ENCODE measurements at places on chromosomes 12 and 14.

DNA sequence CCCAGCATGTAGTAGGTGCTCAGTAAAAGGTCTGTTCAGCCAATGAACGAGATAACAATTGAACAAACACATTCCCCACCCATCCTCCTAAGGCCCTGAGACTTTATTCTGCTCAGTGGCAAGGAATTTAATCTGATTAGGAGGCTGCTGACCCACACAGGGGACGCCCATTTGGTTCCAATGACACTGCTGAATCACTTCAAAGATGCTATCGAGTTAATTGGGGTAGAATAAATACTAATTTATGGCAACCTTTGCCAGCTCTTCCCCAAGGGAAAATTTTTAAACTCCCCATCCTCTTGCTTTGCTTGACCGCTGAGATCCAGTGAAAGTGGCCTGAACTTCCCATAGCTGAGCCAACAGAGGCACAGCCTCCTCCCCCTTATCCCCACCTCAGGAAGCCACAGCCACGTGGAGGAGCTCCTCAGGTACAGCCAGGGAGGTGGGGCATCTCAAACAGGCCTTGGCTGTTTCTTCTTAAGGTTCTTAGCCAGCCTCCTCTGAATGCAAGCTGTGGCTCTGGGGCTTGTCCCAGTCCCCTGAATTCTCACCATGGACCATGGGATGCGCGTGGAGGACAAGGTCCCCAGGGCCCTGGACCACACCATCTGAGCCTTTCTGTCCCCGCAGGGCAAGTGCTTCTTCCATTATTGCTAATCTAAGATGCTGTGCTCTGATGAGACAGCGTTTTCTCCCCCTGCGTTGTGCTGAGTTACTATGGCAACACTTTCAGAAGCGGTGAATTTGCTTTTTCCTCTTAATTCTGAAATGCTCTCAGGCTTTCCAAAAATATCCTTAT is 26.7 kb downstream of the C14orf132 start:
- no peak overlapping the region for H3K4me3 ChIP-seq
- no peak for DNase-seq
- no peaks in the 10 kb centered on the region for H3K27me3 ChIP-seq
- no peaks in the 10 kb centered on the region for H3K36me3 ChIP-seq
- H3K4me1 ChIP-seq = no peaks in the 10 kb centered on the region

- H3K27me3 ChIP-seq = no peaks in the 10 kb centered on the region
- H3K27ac ChIP-seq = no peak overlapping the region
- no peaks in the 10 kb centered on the region for H3K4me1 ChIP-seq
- no peak for DNase-seq
- peak overlapping the region; percentile 8 for H3K4me3 ChIP-seq
- no peaks in the 10 kb centered on the region for H3K36me3 ChIP-seq
These were observed 41.5 kb upstream of the NPAS3 start for GRCh38 chr14:32896979-32897697.

DNA sequence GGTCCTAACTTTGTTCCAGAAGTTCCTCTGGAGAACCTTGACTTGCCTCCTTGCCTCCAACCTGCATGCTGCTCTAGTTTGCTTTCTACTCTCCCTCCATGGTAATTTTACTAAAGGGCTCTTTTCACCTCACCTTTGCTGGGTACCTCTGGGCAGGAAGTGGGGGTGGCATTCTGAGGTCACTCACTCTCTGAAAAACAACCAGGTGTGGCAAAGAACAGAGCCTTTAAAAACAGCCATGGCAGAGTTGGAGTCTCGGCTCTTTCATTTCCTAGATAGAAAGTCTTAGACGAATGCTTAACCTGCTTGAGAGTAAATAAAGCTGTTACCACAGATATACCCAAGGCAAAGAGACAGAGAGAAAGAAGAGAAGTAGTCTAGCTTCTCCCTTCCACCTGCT is 827.9 kb downstream of the BCL11B start:
- no peak overlapping the region for H3K27ac ChIP-seq
- no peak overlapping the region for H3K4me3 ChIP-seq
- no peaks in the 10 kb centered on the region for H3K27me3 ChIP-seq
- no peaks in the 10 kb centered on the region for H3K4me1 ChIP-seq
- no peak for DNase-seq

DNA sequence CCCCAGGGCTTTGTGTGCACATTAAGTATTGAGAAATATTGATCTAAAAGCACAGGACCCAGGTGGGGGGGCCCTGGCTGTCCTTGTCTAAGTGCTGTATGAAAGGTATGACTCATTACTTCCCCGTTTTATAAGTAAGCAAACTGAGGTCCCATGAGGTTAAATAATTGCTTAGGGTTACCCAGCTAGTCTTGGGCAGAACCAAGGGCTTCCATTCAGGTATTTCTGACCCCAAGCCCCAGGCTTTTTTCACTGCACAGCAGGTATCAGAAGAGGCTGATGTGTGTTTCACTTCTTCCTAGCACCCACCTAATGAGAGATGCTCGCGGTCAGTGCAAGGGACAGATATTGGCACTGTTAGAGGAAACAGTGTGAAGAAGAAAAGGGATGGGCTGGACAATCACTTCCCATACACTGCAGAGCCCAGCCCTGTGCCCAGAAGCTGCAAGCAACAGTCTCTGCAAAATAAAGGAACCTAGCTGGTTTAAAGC is 4.7 kb upstream of the TC2N start:
- no peaks in the 10 kb centered on the region for H3K36me3 ChIP-seq
- H3K4me1 ChIP-seq = peaks cover 55% of the 10 kb centered on the region
- peak overlapping the region; percentile 11 for H3K4me3 ChIP-seq
- H3K27me3 ChIP-seq = no peaks in the 10 kb centered on the region
- DNase-seq = no peak

- H3K27ac ChIP-seq = no peak overlapping the region
- DNase-seq = no peak
- no peaks in the 10 kb centered on the region for H3K4me1 ChIP-seq
- no peaks in the 10 kb centered on the region for H3K27me3 ChIP-seq
- H3K36me3 ChIP-seq = no peaks in the 10 kb centered on the region
These were observed 30.1 kb upstream of the IGF1 start for GRCh38 chr12:102510463-102510862.

DNA sequence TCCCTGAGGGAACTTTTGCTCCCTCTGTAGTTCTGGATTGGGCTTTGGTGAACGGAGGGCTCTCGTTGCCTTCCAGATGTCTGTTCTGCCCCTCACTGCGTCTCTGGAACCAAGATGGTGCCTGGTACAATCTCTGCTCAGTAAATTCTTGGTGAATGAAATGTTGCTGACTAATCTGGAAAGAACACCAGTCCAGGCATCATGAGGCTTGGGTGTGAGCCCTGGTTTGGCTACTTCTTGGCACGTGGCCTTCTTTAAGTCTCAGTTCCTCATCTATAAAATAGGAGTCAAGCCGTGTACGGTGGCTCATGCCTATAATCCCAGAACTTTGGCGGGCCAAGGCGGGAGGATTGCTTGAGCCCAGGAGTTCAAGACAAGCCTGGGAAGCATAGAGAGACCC is 4.3 kb downstream of the HHIPL1 start:
- no peaks in the 10 kb centered on the region for H3K36me3 ChIP-seq
- no peak for DNase-seq
- no peaks in the 10 kb centered on the region for H3K27me3 ChIP-seq
- no peak overlapping the region for H3K4me3 ChIP-seq
- no peak overlapping the region for H3K27ac ChIP-seq
- no peaks in the 10 kb centered on the region for H3K4me1 ChIP-seq

DNA sequence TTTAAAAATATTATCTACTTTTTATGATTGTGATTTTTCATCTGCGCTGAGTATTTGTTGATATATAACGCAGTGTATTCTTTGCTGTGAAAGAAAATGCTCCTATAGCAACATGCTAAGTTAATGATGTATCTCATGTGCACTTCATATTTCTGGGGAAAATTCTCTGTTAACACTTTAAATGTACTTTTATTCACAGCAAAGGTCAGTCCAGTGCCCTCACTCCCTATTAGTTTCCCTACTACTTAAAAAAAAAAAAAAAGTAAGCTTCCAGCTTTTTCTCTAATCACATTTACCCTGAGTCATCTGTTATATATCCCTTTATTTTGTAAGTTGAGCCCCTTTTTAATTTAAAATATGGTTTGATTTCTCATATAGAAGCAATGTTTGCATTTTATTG is 219.8 kb downstream of the AEBP2 start:
- no peaks in the 10 kb centered on the region for H3K4me1 ChIP-seq
- no peak for DNase-seq
- no peaks in the 10 kb centered on the region for H3K27me3 ChIP-seq
- H3K4me3 ChIP-seq = no peak overlapping the region

- no peak overlapping the region for H3K4me3 ChIP-seq
- no peaks in the 10 kb centered on the region for H3K4me1 ChIP-seq
- H3K36me3 ChIP-seq = no peaks in the 10 kb centered on the region
- no peaks in the 10 kb centered on the region for H3K27me3 ChIP-seq
- peak overlapping the region; percentile 4 for H3K27ac ChIP-seq
These were observed 236.4 kb downstream of the PCNX1 start for GRCh38 chr14:71143381-71144290.

- H3K4me1 ChIP-seq = no peaks in the 10 kb centered on the region
- no peaks in the 10 kb centered on the region for H3K36me3 ChIP-seq
- no peak for DNase-seq
- no peaks in the 10 kb centered on the region for H3K27me3 ChIP-seq
- H3K4me3 ChIP-seq = no peak overlapping the region
These were observed 96.0 kb downstream of the ADGRD1 start for GRCh38 chr12:131049549-131050339.

DNA sequence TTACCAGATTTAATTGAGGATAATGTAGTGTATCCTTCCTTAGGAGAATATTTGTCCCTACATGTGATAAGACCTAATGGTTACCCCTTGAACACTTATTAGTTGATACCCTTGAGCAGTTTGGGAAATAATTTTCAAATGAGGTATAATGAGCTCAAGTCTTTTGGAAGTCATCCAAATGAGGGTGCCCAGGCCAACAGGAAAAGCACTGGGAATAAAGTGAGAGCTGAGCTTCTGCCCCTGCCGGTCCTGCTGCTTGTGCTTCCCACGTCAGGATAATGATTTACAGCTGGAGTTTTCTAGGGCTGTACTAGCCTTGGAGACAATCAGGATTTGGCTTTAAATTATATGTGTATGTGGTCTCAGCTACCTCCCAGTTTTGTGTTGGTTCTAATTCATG is 178.8 kb upstream of the FRMD6 start:
- DNase-seq = no peak
- no peaks in the 10 kb centered on the region for H3K27me3 ChIP-seq
- no peaks in the 10 kb centered on the region for H3K4me1 ChIP-seq
- H3K4me3 ChIP-seq = no peak overlapping the region

DNA sequence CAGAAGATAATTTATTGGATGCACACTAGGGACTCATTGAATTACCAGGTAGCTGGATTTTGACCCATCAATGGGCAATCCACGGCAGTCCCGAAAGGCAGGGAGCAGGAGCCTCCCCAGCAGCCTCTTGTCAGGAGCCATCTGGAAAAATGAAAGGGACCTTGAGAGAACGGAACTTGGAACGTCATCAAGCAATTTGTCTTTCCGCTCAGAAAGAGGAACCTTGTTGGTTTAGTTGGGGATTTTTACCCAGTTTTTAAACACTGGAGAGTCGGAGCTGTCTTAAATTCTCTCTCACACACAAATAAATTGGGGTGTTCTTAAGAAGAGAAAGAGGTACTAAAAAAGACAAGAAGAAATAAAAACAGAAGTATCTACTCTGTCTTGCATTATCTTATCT is 1351.7 kb upstream of the TMEM132C start:
- H3K27me3 ChIP-seq = no peaks in the 10 kb centered on the region
- no peak overlapping the region for H3K4me3 ChIP-seq
- no peak overlapping the region for H3K27ac ChIP-seq

- H3K4me1 ChIP-seq = no peaks in the 10 kb centered on the region
- no peaks in the 10 kb centered on the region for H3K27me3 ChIP-seq
- H3K36me3 ChIP-seq = no peaks in the 10 kb centered on the region
- H3K27ac ChIP-seq = no peak overlapping the region
These were observed 117.3 kb downstream of the ERC1 start for GRCh38 chr12:1108276-1108675.

DNA sequence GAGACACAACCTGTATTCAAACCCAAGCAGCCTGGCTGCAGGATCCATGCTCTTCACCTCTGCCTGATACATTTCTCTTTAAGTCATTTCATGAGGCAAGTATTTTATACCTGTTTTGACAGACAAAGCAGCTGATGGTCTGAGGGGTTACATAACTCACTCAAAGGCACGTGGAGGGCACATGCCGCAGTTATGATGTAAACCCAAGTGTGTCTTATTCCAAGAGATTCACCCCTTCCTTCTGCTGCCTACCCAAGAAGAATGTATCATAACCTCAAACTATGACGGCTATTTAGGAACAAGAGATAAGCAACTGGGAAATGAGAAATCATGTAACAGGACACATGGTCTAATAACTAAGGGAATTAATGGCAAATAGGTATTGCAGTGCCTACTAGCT is 329.8 kb upstream of the TMPO start:
- no peaks in the 10 kb centered on the region for H3K36me3 ChIP-seq
- no peaks in the 10 kb centered on the region for H3K4me1 ChIP-seq
- H3K4me3 ChIP-seq = no peak overlapping the region
- DNase-seq = no peak
- H3K27me3 ChIP-seq = no peaks in the 10 kb centered on the region

GRCh38 chr12:31644536-31644935 is 15.0 kb upstream of the ETFBKMT start:
- H3K4me3 ChIP-seq = no peak overlapping the region
- no peaks in the 10 kb centered on the region for H3K27me3 ChIP-seq
- peaks cover 20% of the 10 kb centered on the region for H3K4me1 ChIP-seq
- DNase-seq = no peak
- H3K36me3 ChIP-seq = no peaks in the 10 kb centered on the region
- peak overlapping the region; percentile 81 for H3K27ac ChIP-seq

DNA sequence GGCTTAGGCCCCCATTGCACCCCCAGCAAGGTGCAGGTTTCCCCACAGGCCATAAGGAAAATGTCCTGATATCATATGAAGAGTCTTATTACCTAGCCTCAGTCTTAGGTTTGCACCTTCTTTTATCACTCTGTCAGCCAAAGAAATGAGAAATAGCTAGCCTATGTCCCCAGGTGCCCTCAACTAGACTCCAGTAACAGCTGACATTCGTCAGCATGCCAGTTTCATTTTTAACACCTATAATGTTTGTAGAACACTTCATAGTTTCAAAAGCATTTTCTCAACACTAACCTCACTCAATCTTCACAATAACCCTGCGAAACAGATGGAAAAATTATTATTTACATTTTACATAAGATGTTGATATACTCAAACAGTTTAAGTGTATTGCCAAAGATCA is 24.0 kb upstream of the OR10P1 start:
- H3K27me3 ChIP-seq = no peaks in the 10 kb centered on the region
- H3K4me1 ChIP-seq = no peaks in the 10 kb centered on the region
- no peak overlapping the region for H3K4me3 ChIP-seq
- H3K27ac ChIP-seq = no peak overlapping the region
- DNase-seq = no peak
- H3K36me3 ChIP-seq = no peaks in the 10 kb centered on the region

- H3K27me3 ChIP-seq = no peaks in the 10 kb centered on the region
- no peak overlapping the region for H3K27ac ChIP-seq
- no peaks in the 10 kb centered on the region for H3K36me3 ChIP-seq
These were observed 75.7 kb downstream of the MYRFL start for GRCh38 chr12:69900720-69901131.

GRCh38 chr12:121613462-121613861 is 12.9 kb upstream of the ORAI1 start:
- H3K36me3 ChIP-seq = no peaks in the 10 kb centered on the region
- H3K4me1 ChIP-seq = peaks cover 6% of the 10 kb centered on the region
- DNase-seq = no peak
